ENCODE measurements at places on chromosomes 1 and 21.
A peak's percentile ranks its signal among the peaks of the same experiment; 100 is the strongest.

DNA sequence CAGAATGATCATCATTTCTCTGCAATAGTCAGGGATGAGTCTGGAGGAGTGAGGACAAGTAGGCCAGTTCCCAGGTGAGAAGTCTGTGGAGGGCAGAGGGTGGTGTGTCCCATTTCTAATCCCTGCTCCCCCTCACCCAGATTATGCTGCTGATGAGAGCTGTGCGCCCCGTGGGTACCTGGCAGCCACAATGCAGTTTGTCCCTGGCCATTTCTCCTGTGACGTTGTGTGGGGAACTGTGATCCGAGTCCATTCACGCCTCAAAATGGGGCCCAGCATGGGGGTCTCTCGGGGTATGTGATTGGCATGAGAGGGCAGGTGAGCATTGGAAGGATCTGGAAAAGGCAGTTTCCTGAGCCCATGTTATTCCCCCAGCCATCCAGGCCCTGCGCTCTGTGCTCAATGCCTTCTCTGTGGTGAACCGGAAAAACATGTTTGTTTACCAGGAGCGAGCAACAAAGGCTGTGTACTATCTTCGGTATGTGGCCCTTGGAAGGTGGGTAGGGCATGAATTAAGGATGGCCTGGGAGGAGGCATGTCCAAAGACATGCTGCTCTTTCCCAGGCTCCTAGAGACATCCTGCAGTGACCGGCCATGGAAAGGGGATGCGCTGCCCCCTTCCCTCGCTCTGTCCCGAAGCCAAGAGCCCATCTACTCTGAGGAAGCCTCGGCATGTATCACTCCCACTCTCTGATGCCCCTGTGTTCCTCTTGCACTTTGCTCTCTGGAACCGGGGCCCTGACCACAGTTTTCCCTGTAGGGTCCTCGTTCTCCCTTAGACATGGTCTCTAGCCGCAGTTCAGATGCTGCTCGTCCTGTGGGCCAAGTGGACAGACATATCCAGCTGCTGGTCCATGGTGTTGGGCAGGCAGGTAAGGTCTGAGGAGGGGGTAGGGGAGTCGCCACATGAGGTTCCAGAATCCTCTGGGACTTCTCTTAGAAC, 16.4 kb downstream of the HYI start:
- no peak for DNase-seq

- no peak for DNase-seq
Observed at GRCh38 chr1:81505831-81506230, 294.9 kb upstream of the ADGRL2 start.

DNA sequence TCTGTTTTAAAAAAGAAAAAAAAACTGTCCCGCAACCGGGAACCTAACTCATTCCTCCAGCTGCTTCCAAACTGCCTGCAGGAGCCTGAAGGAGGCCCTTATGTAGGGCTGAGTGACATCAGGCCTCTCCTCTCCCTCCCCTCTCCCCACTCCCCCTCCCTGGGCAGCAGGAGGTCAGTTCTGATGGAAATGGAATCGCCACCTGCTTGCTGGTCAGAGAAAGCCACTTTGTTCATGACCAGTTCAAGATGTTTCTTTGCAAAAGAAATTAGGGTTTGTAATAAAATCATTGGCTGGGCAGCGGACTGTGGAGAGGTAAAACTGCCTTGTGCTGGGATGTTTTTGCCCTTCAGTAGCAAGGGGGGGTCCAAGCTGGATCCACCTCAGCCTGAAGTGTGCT, at the start of gene MAP1LC3C:
TSS of gene MAP1LC3C (minus strand) at position 73 of the 400 bp plus-strand sequence. CDS start 90 bp downstream, outside the sequence.
- DNase-seq, result no peak

DNA sequence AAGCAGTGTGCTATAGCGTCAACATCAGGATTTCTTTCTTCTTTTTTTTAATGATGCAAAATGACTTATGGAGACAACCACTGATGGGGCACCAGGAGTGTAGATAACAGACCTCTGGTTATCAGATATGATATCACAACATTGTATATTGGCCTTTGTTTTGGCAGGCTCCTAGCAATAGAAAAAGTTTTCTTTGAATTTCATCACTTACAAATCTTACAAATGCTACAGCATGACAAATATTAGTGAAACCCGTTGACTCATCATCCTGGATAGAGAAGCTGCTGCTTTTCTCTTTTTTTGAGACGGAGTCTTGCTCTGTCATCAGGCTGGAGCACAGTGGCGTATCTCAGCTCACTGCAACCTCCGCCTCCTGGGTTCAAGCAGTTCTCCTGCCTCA, 92.9 kb downstream of the LTN1 start:
- no peak for DNase-seq

DNA sequence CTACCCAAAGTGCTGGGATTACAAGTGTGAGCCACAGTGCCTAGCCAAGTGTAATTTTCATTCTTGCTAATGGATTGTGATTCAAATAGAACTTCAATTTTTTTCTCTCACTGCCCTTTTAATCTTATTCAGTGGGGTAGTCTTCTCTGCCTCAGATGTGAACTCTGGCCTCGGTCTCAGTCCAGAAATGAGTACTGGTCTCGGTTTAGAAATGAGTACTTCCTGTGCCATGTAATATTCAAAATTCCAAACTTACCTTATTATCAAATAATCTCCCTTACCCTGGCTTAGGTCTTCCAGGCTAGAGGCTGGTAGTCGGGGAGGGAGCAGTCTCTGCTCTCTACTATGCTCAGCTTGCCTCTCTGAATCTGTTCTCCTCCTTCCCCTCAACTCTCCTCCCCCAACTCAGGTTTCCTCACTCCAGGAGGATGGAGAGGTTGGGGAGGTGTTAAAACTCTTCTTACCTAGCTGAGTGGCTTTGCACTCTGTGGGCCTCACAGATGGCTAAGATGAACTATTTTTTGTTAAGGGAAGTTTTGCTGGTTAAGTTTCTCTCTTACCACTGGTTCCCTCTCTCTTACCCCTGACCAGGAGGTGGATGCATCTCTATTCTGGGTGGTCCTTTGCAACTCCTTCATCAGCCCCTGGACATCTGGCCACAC, 4.8 kb upstream of the SLAMF9 start:
- no peak for DNase-seq

GRCh38 chr1:170461291-170461747, 70.6 kb upstream of the GORAB start:
- DNase-seq, result no peak

DNA sequence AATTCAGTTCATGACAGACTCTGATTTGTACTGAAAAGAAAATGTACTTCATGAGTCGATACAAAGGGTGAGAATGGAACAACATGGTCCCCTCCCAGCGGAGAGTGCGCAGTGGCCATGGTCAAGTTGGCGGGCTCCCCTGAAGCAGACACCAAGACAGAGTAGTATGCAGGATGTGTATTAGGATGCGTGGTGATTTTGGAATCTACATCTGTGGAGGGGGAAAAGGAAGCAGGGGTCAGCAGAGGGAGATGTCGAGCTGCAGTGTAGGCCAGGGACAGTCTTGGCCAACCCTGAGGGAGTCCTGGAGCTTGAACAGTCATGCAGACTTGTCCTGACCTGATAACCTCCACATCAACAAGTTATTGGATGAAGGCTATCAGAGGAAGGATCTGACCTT, 481.0 kb downstream of the OMA1 start:
- no peak for DNase-seq

DNA sequence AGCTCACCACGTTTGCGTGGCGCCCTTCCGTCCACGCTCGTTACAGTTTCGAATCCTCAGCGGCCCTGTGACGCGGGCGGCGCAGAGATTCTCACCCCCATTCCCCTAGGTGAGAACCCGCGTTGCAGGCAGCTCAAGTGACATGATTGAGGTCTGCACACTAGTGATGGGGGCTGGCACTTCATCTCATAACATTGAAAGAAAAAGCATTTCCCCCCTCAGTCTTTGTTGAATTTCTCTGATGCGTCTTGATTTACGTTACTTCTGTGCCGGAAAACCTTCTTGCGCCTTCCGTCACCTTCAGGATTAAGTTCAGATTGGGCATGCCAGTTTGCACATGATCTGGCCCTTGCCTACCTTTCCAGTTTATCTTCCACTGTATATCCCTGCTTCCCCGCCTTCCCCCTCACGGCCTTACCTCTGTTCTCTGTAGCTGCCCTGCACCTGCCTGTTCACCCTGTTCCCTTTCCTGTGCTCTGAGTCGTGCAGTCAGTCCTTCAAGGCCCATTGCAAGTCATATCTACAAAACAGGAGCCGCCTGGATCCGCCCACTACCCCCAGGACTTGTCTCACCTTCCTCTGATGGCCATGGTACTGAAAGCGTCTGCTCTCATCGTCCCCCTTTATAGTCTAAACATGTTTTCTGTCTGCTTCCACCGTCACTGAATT, 1.1 kb downstream of the CTPS1 start:
- peak; percentile 30 for DNase-seq

DNA sequence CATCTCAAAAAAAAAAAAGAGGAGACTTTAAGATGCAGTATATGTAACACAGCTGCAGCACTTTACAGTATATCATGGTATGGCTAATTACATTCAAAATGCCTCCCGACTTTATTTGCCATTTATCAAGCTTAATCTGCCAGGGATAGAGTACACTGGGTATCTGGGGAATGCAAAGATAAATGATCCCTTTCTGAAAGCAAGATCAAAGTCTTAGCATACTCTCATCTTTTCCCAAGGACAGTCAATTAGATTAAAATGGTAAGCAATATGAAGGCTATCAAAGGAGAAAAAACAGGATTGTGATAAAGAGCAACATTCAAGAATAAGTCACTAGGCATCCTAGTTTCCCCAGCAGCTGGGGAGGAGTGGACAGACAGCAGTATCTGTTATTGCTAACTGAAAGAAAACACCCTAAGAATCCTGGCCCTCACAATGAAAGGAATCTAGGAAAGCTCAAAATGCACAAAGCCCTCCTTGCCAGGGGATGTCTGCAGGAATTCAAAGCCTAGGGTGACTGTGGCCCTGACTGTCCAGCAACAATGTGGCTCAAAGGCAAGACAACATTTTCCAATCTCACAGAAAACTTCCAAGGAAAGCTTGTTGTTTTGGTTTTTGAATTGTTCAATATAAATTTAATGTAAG, 56.7 kb upstream of the RAP1GAP start:
- no peak for DNase-seq

- DNase-seq, result no peak
Observed at GRCh38 chr1:65691152-65691900, 101.4 kb upstream of the PDE4B start.

DNA sequence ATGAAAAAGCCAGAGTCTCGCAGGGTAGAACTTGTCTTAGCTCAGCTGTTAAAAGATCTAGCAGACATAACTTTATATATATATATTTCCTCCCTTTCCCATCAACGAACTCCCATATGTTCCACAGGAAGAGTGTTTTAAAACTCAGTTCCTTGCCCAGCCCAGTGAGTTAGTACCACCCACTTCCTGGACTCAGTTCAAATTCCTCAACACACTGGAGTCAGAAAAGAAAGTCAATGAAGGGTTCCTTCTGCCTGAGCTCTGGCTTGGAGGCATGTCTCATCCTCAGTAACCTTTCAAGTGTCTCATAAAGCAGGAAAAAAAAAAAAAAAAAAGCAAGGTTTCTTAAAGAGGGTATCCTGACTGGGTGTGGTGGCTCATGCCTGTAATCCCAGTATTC, 15.6 kb downstream of the TPM3 start:
- no peak for DNase-seq

DNA sequence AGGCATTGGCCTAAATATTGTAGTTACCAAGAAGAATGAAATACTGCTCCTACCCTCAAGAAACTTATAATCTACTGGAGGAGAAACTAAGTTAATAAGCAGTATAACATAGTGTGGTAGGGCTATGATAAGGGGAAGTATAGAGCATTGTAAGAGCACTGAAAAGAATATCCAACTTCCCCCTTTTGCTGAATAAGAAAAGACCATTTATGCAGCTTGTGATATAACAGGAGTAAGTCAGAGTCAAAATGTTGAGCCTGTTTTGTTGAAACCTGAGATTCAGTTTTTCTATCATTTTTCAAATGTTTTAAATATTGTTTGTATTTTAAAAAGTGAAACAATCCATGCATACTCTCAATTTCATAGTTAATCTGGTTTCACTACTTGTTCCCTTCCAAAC, 48.3 kb upstream of the FCRL4 start:
- DNase-seq, result no peak

DNA sequence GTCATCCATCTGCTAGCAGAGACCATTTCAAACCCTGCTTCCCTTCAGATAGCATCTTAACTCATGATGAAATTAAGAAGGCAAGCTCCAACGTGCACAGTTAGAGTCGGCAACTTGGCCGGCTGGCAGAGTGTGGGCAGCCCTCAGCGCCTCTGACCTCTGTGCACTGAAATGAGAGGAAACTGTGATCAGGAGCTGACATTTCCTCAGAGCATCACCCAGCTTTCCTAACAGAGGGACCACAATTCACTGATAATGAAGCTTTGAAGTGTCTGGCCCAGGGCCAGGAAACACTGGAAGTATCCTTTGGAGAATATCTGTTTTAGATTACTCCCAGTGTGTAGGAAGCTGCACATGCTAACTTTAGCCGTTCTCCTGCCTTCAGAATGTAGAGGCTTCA, 145.0 kb upstream of the ZC3H11B start:
- DNase-seq, result no peak

- DNase-seq, result no peak
Observed at GRCh38 chr21:33699277-33699676, 57.0 kb downstream of the ITSN1 start.

DNA sequence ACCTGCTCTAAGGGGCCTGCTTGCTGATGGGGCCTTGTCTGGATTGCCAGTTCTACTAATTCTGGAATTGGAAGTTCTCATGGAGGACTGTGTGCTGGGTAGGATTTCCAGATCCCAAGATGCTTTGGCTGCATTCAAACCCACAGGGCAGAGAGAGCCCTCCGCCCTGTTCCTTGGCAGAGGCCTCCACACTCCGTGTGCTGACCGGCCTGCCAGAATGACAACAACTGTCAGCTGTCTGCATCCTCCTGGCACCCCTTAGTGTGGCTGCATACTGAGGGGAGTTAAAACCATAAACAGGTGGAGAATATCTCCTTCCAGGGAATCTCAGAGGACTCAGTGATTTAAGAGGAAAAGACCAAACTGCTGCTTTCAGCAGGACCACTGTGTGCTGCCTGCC, 60.7 kb downstream of the ADARB1 start:
- DNase-seq, result no peak

- no peak for DNase-seq
Observed at GRCh38 chr1:105337420-105337819, 1587.7 kb downstream of the AMY1C start.

DNA sequence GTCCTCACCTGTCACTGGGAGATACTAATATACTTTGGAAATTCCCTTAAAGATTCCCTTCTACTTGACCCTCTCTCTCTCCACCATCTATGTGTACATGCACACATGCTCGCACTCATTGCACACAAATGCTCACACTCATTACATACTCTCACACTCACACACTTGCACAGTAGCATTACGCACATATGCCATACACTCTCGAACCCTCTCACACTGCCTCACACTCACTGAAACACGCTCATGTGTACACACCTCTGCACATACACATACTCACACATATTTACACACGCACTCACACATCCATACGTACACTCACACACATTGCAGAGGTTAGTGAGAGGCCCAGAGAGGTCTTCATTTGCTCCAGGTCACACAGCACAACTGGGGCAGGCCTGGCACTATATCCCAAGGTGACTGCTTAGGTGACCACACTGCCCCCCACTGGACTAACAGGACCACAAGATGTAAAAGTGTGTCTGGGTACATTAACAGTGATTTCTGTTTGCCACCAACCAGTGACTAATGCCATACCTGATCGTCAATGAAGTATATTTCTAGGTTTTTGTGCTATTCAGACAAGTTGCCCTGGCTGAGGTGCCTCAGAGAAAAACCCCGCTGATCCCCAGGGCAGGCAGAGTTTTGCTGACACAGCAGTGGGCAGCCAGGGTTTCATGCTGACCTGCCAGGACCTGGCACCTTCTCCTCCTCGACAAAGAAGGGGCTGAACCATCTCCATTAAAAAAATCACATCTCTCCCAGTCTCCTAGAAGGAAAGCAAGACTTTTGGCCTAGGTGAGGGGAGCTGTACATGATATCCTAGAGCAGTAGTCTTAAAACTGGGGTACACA, 28.5 kb upstream of the CAMK1G start:
- DNase-seq, result no peak

- DNase-seq, result no peak
Observed at GRCh38 chr1:107450899-107451664, 310.2 kb downstream of the NTNG1 start.

All from stimulated activated CD8-positive, alpha-beta memory T cell treated with anti-CD3 and anti-CD28 coated beads, Interleukin-4, amount 100 ng/mL, for 4 hours (primary cell).